Fibroblast of skin of left quadriceps (primary cell): ENCODE measurements at places on chromosomes 1 and 21.
A peak's percentile ranks its signal among the peaks of the same experiment; 100 is the strongest.

DNA sequence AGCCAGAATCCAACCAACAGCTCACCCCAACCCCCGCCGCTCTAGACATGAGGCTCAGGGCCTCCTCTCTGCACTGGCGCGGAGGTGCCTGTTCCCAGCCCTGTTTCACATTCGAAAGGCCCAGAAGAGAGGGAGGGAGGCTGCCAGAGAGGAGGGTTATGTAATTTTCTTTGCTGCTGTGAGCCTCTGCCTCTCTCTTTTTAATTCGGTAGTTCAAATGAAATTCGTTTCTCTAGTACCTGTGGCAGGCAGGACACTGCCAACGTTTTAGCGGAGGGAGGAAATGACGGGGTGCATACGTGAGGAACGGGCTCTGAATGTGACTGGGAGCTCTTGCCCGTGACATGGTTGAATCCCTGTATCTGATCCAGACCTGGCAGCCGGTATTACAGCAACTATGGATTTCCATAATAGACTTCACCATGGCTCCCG is 9.4 kb downstream of the PRDM16 start:
- no peak for DNase-seq

GRCh38 chr1:31837451-31838158 is 21.8 kb upstream of the SPOCD1 start:
- no peak for DNase-seq

DNA sequence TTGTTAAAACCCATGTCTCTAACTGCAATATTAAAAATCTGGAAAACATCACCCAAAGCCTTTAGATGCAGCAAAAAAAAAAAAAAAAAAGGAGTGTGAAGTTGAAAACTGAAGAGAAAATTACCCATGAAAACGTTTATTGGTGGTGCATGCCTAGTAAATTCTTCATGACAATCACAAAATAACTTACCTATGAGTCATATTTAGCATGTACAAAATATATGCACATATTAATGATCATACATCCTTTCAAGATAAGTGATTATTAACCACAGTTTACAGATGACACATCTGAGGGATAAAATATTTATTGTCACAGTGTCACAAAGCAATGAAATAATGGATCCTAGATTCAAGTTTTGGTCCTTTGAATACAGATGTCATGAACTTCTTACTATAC is 505.2 kb upstream of the NR5A2 start:
- DNase-seq, result no peak

GRCh38 chr1:42740851-42741580 is 980 bp upstream of the CLDN19 start:
- no peak for DNase-seq

- DNase-seq, result no peak
Observed at GRCh38 chr21:42525676-42526378, 12.2 kb downstream of the SLC37A1 start.

DNA sequence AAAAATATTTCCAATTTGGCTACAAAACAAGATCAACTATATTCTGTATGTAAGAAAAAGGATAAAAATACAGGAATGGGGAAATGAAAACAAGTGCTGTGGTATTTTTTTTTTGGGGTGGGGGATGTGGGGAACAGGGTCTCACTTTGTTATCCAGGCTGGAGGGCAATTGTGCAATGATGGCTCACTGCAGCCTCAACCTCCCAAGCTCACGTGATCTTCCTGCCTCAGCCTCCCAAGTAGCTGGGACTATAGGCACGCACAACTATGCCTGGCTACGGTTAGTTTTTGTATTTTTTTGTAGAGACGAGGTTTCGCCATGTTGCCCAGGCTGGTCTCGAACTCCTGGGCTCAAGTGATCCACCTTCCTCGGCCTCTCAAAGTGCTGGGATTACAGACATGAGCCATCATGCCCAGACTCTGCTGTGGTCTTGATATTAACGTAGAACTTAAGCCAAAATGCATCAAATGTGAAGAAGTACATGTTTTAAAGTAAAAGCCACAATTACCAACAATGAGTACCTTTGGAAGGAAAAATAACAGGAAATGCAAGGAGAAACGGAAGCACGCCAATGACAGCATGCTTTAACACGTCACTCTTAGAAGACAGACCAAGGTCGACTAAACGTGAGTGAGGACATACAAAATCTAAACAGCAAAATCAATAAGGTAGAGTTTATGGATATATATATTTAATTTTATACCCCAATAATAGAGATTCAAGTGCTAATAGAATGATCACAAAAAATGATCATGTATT is 8.8 kb upstream of the ABCB10 start:
- no peak for DNase-seq

- no peak for DNase-seq
Observed at GRCh38 chr1:51989582-51990477, 670 bp downstream of the RAB3B start.

DNA sequence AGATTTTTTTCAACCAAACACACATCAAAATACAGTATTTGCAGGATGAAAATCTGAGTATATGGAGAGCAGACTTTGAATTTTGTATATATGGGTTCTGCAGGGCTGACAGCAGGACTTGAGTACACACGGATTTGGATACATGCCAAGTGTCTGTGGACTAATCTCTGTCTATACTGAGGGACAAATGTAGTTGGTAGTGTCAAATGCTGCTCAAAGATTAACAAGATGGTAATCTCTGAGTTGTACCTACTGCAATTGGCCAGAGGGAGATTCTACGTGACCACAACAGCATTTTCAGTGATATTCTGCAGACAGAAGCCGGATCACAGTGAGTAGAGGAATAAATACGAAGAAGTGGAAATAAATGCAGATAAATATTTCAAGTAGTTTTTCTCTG is 43.4 kb downstream of the SHCBP1L start:
- DNase-seq, result no peak

DNA sequence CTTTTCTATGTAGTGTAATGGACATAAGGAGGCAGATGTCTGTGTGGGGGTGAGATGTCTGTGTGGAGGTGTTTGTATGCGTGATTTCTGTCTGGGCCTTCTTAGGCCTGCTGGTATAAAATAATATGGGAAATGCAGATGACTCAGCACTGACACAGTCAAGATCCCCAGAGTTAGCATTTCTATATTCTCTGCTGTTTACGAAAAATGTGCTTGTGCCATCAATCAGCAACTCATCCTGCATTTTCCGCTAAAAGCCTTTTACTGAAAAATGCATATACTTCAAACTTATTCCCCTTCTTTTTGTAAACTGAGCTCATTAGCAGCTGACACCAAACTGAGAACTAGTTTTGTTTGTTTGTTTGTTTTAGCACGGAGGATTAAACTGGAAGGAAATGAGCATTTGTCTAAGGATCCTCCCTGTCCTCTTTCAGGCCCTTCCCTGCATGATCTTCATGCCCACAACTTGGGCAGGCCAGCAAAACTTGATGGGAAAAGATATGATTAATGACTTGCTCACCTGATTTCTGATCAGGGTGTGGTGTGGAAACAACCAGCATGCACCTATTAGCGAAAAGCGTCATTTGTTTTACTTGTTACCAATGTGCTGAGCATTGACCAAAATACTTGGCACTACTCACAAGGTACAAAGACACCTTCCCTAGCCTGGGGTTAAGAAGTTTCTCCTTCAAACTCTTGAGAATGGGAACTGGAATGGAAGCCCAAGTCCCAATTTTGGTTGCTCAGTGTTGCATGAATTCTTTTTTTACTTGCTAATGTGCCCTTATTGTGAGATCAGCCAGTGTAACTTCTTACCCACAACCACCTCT is 77.4 kb downstream of the NDUFS5 start:
- DNase-seq, result peak; percentile 57

- no peak for DNase-seq
Observed at GRCh38 chr1:86504137-86504479, 35.4 kb downstream of the CLCA1 start.
